Thymus (tissue), 14 donors: ENCODE measurements at places on chromosomes 11 and 22.

DNA sequence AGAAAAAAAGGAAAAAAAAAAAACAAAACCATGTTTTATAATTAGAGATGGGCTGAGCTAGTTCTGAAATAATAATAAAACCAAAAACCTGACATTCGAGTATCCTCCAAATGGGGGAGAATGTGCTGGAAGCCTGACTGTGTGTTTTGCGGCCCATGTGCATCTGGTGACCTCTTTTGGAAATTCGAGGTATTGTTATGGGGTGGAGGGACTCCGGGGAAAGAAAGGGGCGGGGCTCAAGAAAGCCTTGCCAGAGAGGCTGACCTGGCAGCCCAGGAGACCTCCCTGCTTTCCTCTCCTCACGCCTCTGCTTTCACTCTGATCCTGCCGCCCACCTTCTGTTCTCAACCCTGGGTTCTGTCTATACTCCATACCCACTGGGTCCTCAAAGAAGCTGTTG, 72.9 kb downstream of the CTTN start:
- DNase-seq, result peak; percentile 13

DNA sequence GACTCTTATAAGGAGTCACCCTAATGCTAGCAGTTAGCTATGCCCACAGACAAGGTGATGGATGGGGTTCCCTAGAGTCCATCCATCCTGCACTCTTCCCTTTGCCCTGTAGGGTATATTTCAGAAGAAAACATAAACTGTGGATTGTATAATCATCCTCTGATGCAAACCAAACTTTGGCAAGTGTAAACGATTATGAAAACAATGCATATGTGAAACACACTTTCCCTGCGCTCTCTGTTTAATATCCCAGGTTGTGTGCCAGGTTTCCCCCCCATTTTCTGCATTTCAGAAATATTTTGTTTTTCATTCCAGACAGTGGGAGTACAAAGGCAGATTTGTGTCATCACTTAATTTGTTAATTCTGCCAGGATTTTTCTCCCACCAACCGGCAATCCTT, 110.0 kb downstream of the LDLRAD3 start:
- DNase-seq, result no peak

DNA sequence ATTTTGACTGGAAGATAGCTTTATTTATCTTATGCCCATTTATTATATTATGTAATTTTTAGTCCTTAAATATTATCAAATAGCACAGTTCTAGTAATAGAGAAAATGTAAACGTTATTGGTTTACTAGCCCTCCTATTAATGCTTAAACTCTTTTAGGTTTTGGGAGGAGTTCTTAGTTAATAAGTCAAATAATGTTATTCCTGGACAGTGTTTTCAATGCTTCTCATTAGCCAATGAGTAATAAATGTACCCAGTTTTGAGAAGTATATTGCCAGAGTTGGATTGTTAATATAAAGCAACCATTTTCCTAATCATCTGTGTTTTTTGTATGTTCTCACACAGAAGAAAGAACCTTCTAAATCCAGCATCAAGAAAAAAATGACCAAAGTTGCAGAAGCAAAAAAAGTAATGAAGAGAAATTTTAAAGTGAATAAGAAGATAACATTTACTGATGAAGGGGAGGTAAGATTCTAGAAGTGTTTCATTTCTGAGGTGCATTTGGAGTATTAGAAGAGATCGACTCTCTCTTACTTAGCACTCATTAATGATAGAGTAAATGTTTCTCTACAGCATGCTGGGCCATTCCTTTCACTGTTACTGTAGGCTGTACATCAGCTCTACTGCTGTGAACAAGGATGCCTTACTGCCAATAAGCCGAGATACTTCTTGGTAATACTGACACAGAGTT, 173.4 kb downstream of the DDX10 start:
- DNase-seq, result no peak

GRCh38 chr11:37657645-37658044, 1059.6 kb upstream of the RAG2 start:
- no peak for DNase-seq
